ENCODE measurements at places on chromosomes 5 and 9.

DNA sequence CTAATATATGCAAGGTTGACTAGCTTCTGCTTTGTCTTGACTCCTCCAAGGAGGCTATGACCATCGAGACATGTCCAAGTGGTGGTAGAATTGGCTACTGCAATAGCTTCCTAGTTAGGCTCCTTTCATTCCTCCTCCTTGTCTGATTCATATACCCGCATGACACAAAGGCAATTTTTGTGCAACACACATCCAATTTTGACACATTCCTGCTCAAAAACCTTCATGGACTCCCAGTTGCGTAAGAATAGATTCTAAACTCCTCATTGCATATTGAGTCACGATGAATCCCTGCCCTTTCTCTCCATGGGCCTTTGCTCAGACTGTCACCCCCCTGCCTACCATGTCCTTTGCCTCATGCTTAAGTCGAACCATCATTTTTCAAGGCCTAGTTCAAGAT, 344.5 kb downstream of the ACTL7B start:
- DNase-seq: no peak

DNA sequence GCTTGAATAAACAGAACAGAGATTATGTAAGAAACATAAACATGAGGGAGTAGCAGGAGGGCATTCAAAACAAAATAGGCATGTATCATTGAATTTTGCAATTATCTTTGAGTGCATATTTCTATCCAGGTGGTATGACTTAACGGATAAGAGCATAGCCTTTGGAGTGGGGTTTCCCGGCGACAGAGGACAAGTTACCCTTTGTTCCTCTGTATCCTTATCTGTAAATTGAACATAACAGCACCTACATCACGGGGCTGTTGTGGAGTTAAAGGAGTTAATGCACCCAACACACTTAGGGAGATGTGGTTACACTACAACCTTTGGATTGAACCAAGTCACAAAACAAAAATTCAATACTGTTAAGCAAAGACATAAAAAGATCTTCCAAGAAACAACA, 314.6 kb upstream of the KIF2A start:
- DNase-seq: no peak

DNA sequence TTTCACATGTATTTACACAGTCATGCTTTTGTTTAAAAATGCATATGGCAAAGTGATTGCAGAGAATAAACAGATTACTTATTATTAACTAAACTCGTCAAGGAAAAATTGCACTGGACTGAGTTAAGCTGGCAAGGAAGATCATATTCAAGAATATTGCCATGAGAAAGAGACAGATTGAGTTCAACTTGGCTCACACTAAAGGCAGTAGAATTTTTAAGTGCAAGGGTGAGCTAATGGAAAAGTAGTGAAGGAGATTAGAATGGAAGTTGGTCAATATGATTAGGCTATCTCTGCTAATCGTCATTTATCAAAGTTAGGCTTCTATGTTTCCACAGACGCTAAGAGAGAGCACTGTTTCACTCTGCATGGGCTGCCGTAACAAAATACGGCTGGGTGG, 557.6 kb downstream of the PRR16 start:
- no peak for DNase-seq

DNA sequence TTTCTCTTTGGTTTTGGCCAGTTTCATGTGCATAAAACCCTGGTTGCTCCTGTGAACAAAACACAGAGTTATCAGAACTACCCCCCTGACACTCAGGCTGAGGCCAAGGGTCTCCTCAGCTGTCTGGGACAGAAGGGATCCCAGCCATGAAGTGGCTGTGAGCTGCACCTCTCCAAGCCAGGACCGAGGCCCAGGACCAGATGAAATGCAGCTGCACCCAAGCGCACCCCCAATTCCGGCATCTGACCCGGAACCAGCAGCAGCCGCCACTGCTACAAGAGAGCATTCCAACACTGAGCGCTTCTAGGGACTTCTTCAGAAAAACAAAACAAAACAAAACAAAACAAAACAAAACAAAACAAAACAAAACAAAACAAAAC, 16.0 kb upstream of the SLC25A51 start:
- DNase-seq: no peak

- no peak for DNase-seq
Measured at GRCh38 chr5:62707131-62707530, 128.5 kb downstream of the LRRC70 start.

- DNase-seq: no peak
Measured at GRCh38 chr5:172999372-172999973, 15.9 kb downstream of the ATP6V0E1 start.

DNA sequence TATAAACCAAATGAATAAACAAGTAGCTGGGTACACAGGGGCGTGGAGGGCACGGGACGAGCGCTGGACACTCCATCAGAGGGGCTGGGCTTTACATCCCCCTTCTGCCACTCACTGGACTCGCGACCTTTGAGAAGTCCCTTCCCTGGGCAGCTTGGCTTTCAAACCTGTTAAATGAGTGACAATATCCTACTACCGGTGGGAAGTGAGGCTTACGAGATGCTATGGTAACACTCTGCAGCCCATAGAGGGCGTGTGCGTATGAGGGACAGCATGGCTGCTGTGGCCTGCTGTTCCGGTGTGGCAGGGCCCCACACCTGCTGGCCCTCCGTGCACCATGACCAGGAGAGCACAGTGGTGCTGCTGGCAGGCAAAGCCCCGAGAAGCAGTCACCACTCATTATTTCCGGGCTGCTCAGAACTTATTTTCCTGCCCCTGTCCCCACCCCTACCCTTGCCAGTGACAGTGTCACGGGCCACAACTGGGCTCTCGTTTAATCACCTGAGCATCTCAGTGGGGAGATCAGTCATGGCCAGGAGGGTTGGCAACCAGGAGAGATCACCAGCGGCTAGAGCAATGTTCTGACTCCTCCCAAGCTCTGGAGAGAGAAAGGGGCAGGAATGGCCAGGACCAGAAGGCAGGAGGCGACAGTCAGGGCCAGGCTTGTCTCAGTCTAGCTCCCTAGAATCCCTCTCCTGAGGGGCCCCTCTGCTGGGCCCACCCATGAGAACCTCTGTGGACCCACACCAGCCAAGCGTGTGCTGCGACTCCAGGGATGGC, 10.5 kb downstream of the CLTB start:
- DNase-seq: no peak

DNA sequence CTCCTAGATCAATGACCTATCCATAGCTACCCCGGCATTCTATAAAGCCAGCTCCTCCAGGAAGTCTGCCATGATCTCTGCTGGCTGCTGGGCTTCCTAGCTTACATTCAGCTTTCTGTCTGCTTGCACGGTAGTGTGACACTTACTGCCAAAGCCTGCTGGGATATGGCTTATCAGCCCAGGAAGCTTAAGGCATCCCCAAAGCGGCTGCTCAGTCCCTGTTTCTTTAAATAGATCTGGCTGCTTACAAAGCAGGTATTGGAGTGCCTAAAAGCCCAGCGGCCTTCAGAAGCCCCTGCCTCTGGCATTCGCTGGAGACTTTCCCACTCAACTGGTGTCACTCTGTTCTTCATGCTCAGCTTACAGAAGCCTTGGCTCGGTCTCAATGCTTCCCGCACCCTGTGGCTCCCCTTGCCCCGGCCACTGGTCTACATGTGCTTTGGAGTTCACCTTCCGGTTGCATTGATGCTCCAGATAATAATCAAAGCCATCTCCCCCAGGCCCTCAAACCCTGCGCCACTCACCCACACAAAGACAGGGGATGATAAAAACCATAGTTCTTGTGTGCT, 31.3 kb upstream of the STRBP start:
- no peak for DNase-seq

GRCh38 chr5:25005431-25005830, 360.7 kb upstream of the CDH10 start:
- no peak for DNase-seq

- no peak for DNase-seq
Measured at GRCh38 chr5:150234576-150235499, 45.0 kb downstream of the SLC6A7 start.

DNA sequence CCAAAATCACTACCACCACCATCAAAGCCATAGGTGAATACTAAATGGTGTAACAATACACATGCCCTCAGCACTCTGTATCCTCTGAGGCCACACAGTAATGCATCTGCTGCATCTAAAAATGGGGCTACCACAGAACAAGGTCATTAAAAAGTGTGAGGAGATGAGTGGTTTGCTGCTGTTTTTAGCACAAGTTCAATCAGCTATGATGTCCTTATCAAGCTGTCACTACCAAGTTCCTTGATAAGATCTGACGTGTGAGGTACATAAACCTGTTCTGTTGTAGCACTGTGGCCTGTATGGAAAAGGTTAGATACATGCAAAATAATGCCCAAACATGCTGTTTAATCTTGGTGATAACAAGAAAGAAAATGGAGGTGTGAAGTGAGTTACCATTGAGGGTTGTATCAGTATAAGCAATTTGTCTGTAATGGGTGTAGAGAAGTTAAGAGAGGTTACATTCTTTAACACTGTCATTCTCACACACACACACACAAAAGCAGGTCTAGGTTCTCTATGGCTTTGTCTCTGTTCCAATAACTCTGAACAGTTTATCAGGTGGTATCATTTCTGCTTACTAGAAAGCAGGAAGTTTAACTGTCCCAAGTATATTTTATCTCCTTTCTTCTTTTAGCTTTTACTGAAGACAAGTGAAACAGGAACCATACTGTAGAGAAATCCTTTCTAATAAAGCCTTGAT, 252.9 kb downstream of the CWC27 start:
- no peak for DNase-seq

GRCh38 chr5:175711031-175711430, 53.2 kb downstream of the HRH2 start:
- no peak for DNase-seq

DNA sequence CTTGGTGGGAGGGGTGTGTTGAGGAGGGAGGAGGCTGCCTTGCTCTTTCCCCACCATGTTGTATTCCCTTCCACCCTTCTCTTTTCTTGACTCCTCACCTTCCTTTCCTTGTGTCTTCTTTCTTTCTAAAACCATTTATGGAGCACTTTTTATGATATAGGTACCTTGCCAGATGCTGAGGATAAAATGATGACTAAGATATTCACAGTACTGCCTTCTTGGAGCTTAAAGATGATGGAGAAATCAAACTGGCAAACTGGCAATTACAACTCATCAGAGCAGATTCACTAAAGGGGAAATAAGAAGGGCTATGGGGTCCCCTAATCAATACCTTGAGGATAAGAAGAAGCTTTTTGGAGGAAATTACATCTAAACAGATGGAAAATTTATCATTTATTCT, 273.2 kb upstream of the MEF2C start:
- no peak for DNase-seq

DNA sequence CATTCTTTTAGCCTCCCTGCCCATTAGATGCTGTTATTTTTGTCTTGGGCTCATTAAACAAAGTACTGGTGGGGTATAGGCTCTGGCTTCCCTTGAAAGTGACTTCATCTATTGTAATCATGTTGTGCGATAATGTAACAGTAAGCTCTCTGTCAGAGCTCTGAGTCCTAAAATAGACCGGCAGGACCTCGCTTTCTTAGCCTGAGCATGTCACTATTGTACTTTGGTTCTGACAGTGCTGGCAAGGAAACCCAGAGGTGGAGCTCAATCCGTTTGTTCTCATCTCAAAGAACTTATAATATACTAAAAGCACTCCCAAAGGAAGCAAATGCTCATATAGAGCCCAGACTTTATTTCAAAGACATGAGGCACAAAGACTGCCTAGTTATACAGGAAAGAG, 339.1 kb upstream of the CCNH start:
- DNase-seq: no peak

DNA sequence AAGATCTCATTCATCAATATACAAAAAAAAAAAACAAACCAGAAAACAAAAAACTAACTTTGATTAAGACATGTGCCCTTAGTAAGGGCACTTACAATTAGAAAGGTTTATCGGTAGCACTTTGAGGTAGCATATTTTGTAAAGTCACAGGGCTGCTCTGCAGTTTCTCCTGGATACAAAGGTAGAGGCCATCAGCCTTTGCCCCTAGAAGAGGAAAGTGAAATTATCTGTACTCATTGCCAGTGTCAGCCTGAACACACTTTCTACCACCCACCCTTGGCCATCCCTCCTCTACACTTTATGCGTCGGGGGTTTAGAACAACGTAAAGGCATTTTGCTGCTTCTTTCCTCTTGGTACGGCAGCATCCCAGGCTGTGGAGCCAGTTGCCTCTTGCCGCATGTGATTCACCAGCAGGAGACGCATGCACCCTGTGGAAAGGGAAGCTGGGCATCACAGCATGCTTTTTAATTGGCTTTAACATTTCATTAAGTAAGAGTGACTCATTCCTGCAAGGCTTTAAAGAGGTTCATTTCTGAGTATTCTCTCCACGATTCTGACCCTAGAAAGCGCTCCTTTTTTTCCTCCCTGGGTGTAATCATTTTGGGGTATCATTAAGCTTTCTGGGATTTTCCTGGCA, 84.6 kb downstream of the CEMIP2 start:
- DNase-seq: no peak

- DNase-seq: no peak
Measured at GRCh38 chr5:78103232-78103918, 191.1 kb downstream of the AP3B1 start.

DNA sequence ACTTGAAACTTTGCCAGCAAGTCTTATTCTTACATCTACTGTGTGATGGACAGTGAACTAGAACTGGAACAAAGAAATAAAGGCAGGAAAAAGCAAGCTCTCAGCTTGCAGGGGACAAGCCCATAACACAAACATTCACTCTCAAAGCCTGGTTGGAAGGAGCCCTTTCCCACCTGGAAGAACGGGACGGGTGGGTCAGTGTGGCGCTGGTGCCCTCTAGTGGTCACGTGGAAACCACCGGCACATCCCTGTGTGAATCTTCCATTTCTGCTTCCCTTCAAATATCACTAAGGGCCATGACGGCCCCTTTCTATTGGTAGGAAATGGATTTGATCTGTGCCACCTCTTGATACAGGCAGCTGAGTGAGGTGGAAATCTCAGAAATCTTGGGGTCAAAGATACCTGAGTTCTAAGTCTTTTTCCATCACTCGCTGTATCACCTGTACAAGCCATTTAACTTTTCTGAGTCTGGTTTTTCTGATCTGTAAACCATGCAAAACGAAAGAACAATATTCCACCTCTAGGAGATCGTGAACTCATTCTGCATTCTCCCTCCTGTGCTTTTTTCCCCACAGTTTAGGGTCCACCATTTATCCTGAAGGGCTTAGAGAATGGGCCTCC, 211.6 kb downstream of the MSX2 start:
- no peak for DNase-seq

DNA sequence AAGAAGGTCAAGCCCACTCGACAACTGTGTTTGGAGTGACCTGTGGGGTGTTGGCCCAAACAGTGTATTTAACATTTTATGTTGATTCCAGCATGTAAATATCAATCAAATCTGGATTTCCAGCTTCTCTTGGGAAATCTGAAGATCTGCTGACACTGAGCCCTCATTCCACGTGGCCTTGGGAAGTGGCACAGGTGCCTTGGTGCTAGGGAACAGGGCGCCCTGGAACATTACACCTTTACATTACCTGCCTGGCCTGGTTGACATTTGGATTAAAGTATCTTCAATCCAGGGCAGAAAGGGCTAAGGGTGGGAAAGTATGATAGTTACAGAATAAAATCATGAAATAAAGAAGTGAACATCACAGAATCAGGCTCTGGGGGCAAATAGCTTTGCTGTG, 84.9 kb upstream of the CTSL start:
- DNase-seq: no peak

- DNase-seq: no peak
Measured at GRCh38 chr5:33631139-33631538, 190.4 kb downstream of the TARS1 start.

- DNase-seq: no peak
Measured at GRCh38 chr5:29229461-29229860, 1964.0 kb upstream of the CDH6 start.

All from hypothalamus (tissue), 51 donors.